A673 (cell line): ENCODE measurements at places on chromosomes 1 and 21. TPM values are rescaled to one million over a fixed set of nuclear protein-coding genes. Genes with fewer than 3 reads are reported as not detected.

The LRRN2 gene
- not detected in 2 replicates for total RNA-seq

The SPRR2F gene
- total RNA-seq: not detected in 2 replicates

The HAO2 gene
- total RNA-seq: not detected in 2 replicates

The RGL1 gene
- total RNA-seq: 67.2 and 74.0 TPM in 2 replicates

The DAB1 gene
- 112 and 113 TPM in 2 replicates for total RNA-seq

The OR2AK2 gene
- total RNA-seq: not detected in 2 replicates

The ATF3 gene
- total RNA-seq: 12.6 and 16.0 TPM in 2 replicates

The NIBAN1 gene
- 52.9 and 54.8 TPM in 2 replicates for total RNA-seq

The MYOG gene
- not detected in 2 replicates for total RNA-seq

The HRNR gene
- not detected in 2 replicates for total RNA-seq

The DYNLT5 gene
- total RNA-seq: not detected in 2 replicates

The TNFSF4 gene
- 0.20 and 0.21 TPM in 2 replicates for total RNA-seq

The IVL gene
- total RNA-seq: not detected in 2 replicates

The LTN1 gene
- 23.7 and 25.3 TPM in 2 replicates for total RNA-seq

The ATP13A2 gene
- 50.9 and 55.6 TPM in 2 replicates for total RNA-seq

The LCE2C gene
- total RNA-seq: not detected in 2 replicates

The AUNIP gene
- total RNA-seq: 17.7 and 18.9 TPM in 2 replicates

The TEDDM1 gene
- not detected in 2 replicates for total RNA-seq

The AGMAT gene
- 0.11 and 0.20 TPM in 2 replicates for total RNA-seq

The FAM89A gene
- 9.9 and 12.1 TPM in 2 replicates for total RNA-seq

The FCGR1A gene
- not detected in 2 replicates for total RNA-seq

The IGFN1 gene
- total RNA-seq: 1.0 and 1.2 TPM in 2 replicates

The HPDL gene
- 7.3 and 7.8 TPM in 2 replicates for total RNA-seq

The SLC9C2 gene
- total RNA-seq: not detected in 2 replicates

The TDRD5 gene
- not detected in 2 replicates for total RNA-seq

The IFI44L gene
- 7.5 and 8.5 TPM in 2 replicates for total RNA-seq

The OR10Z1 gene
- not detected in 2 replicates for total RNA-seq

The LINGO4 gene
- total RNA-seq: not detected in 2 replicates

The HES2 gene
- not detected in 2 replicates for total RNA-seq

The HCRTR1 gene
- total RNA-seq: not detected in 2 replicates

The GRIK3 gene
- total RNA-seq: 0.17 TPM in 1 of 2 replicates, not detected in the other

The LCE2A gene
- total RNA-seq: not detected in 2 replicates

The PDZK1 gene
- 0.39 and 0.52 TPM in 2 replicates for total RNA-seq

The HMGB4 gene
- not detected in 2 replicates for total RNA-seq

The NFIA gene
- 65.4 and 67.1 TPM in 2 replicates for total RNA-seq

The CD48 gene
- not detected in 2 replicates for total RNA-seq

The ASPM gene
- total RNA-seq: 72.2 and 78.5 TPM in 2 replicates

The CD52 gene
- total RNA-seq: not detected in 2 replicates

The SLAMF1 gene
- 1.1 and 2.2 TPM in 2 replicates for total RNA-seq

The C2CD4D gene
- total RNA-seq: not detected in 2 replicates

The ZNF648 gene
- total RNA-seq: not detected in 2 replicates

The CCDC27 gene
- not detected in 2 replicates for total RNA-seq

The GUCA2A gene
- total RNA-seq: not detected in 2 replicates

The FALEC gene
- total RNA-seq: 1.6 TPM in 1 of 2 replicates, not detected in the other

The PROK1 gene
- total RNA-seq: not detected in 2 replicates
